ENCODE measurements at places on chromosomes 5 and 9.

DNA sequence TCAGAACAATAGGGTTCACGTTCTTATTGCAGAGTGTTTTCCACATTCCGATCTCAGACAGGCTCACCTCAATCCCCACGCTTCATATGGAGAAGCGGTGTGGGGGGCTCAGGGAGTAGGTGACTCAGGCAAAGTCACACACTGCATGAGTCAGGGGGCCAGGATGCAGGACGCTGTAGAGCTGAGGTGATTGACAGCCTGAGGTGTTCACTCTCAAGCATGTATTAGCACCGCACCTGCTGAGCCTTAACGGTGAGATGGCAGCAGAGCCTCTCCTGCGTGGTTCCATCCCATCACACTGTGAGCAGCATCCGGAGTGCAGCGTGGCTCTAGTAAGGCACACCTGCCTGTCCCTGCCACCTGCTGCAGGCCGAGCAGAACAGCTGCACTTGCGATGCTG is 194.0 kb downstream of the IRX2 start:
- DNase-seq = no peak

- DNase-seq = no peak
Measured at GRCh38 chr5:74206579-74207550, 433.7 kb downstream of the ENC1 start.

DNA sequence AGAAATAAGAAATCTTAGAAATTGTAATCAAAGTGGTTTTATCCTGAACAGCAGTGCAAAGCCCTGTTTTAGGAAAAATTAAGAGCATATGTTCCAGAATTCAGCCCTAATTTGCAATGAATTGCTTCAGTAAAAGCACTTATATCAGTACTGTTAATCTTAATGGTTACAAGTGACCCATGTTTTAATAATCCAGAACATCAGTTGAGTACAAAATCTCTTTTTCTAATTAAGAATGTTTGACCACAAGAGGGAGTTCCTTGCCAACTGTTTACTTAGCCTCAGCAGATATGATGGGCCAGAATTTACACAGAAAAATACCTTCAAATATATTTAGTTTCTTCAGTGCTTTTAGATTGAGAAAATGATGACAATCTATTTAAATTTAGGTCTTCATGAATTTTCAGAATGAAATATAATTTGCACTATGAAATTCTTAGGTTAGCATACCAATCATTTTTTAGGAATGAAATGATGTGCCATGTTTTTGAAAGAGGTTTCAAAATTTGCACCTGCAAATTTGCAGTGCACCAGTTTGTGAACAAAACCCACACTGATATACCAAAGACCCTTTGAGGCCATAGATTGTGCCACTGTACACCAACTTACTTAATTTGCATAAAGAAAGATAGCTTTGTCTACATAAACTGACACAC is 926.3 kb upstream of the ARRDC3 start:
- DNase-seq = no peak

DNA sequence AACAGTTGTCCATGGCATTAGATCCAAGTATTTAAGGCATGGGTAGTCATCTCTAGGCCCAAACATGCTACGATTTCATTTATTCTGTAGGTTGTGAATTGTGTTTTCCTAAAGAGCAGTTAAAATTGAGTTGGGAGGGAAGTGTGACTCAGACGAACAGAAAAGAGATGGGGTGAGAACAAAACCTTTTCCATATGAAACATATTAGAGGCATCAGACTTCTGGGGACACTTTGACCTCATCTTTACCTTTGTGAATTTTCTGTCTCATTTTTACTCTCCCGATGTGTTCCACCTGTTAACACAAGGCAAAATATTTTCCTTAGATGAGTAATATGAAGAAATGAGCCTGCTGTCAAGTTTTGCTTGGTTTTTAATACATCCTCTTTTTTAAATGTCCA is 181.3 kb downstream of the ESM1 start:
- DNase-seq = no peak

DNA sequence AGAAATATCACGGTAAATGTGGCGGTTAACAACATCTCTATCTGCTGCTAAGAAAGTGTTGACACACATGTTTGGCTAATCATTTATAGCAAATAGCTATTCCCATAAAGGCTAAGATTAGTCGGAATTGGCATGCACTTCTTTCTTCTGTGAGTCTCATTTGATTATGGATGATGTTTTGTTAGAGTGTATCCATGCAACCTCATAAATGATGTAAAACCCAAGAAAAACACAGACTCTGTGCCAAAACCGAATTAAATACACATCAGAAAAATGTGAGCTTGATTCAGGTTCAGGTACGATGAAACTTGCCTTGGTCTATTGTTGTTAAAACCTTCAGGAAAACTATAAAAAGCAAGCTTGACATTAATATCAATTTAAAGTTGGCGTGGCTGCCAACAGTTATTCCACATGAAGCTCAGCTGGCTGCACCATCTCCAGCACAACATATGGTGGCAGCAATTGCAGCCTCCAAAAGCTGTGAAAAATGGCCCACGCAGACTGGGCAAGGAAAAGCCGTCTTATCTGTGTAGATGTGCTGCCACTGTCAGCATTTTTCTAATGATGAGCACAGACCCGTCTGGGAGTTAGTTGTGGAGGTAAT is 41.1 kb upstream of the ICE1 start:
- no peak for DNase-seq

GRCh38 chr5:75050415-75050814 is 1.9 kb downstream of the GCNT4 start:
- no peak for DNase-seq

- DNase-seq = no peak
Measured at GRCh38 chr9:74662674-74663073, 165.5 kb downstream of the RORB start.

GRCh38 chr9:130433168-130433946 is 11.4 kb upstream of the ASS1 start:
- no peak for DNase-seq

DNA sequence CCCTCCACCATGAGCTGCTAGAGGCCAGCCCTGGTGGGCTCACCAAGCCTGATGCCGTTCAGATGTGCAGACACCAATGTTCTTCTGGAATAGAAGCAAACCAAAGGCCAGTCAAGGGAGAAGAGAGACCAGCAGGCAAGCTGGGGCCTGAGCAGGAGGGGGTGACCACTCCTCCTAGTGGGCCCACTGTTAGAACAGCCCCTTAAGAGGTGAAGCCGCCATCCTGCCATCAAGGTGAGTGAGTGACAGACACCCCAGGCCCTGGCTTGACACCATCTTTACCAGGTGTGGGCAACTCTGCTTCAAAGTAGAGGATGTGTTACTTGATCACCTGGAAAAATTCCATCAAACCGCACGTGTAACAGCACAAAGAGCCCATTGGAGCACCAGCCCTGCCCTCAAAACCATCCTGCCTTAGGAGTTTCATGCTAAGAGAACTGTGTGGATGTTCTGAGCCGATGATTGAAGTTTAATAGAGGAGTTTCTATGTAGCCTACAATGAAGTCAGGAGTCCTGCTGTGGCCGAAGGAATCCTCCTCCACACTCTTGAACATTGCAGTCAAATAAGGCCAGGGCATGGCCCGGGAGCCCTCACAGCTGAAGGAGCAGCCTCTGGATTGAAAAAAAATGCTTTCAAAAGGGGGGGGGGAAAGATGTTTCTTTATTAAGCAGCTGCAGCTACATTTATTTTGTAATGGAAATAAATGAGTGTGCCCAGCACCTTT is 20.8 kb downstream of the AMBP start:
- no peak for DNase-seq

DNA sequence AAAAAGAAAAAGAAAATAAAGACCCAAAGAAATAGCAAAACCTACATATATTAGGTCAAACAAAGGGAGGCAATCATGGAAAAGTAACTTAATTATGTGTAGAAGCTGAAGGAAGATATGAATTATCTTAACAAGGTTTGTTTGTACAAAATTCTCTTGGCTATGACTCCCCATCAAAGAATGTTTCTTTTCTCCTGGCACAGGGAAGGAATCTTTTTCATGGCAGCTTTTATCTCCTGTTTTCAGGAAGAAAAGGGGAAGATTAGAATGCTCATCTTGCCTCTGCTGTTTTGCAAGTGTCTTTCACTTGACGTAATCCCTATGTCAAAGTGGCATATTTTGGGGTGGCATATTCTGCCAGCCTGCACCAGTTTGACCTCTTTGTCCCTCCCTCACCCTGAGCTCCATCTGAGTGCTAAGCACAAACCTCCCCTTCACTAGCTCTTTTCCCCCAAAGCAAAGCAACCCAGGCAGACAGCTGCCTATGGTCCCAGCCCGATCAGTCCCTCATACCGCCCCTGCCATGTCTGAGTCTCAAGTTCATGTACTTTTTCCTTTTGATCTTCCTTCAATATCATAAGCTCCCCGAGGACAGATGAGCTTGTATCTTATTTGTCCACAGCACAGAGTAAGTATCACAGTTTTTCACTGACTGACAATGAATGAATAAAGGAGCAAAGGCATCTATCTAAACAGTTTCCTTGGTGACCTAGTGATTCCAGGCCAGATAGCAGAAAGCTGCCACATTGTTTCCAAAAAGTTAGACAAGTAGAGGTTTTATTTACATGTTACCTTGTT is 242.8 kb upstream of the ANKRD55 start:
- no peak for DNase-seq

Measured in cortex of kidney (tissue), 1 donor.